Mucosa of gallbladder (tissue), 1 donor: ENCODE measurements at places on chromosomes 16 and 17. TPM values are rescaled to one million over a fixed set of nuclear protein-coding genes. Genes with fewer than 3 reads are reported as not detected.

- no peak for DNase-seq
Measured at GRCh38 chr16:15403392-15403995, 7.9 kb downstream of the MPV17L start.

GRCh38 chr16:71327720-71328119 is 30.8 kb upstream of the CALB2 start:
- DNase-seq, result no peak

DNA sequence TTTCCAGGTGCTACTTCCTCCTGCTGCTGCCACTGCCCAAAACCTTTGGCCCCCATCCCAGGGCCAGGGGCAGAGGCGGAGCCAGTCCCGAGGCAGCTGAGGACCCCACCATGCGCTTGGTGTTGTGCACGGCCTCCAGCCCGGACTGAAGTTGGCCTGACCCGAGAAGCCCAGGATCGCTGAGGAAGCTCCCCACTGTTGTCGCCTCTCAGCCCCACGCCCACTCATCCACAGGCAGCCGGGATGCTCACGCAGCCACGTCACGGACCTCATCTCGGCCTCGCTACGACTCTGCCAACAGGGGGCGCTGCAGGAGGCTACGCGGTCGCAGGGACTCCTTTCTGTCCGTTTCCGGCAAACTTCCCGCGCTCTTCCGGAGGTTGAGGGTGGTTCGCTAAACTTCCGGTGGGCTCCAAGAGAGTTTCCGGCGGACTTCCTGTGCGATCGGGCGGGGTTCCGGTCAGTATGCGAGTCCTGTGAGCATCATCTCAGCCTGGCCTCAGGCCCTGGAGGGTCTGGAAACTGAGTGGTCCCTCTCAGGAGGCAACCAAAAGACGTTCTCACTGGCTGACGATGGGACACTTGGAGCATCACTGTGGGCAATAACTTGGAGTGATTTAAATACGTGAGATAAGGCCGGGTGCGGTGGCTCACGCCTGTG is 12.4 kb downstream of the ZG16B start:
- peak; percentile 48 for DNase-seq

GRCh38 chr17:4513113-4514032 is 14.7 kb downstream of the SPNS2 start:
- DNase-seq, result no peak

DNA sequence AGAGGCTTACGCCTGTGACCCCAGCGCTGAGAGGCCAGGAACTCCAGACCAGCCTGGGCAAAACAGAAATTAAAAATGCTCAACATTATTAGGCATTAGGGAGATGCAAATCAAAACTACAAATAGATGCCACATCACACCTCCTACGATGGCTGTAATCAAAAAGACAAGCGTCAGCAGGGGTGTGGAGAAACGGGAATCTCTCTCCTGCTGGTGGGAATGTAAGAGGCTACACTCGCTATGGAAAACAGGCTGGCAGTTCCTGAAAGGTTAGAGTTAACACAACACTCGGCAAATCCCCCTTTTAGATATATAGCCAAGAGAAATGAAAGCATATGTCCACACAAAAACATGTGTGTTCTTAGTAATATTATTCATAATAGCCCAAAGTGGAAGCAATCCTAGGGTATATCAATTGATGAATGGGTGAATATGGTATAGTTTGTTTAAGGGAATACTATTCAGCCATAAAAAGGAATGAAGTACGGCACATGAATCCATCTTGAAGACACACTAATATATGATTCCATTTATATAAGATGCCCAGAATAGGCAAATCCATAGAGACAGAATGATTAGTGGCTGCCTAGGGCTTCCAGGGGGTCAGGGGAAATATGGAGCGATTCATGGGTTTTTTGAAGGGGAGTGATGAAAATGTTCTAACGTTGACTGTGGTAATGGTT is 1.8 kb upstream of the NPRL3 start:
- no peak for DNase-seq

DNA sequence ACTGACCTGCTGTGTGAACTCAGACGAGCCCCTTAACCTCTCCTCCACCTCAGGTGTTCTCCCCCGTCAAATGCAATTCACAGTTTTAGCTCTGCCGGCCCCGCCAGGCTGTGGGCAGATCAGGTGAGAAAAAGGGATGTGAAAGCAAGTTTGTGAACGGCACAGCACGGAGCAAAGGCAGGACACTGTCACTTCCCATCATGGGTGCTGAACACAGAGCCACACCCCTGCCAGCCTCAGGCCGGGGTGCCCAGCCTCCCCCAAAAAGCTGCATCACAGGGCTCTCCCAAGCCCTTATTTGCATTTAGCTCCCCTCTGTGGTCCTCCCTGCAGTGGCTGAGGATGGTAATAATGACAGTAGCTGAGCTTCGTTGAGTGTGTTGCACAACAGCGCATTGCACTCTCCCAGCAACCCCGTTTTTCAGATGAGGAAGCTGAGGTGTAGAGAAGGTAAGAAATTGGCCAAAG is 88.8 kb upstream of the TNRC6C start:
- no peak for DNase-seq

DNA sequence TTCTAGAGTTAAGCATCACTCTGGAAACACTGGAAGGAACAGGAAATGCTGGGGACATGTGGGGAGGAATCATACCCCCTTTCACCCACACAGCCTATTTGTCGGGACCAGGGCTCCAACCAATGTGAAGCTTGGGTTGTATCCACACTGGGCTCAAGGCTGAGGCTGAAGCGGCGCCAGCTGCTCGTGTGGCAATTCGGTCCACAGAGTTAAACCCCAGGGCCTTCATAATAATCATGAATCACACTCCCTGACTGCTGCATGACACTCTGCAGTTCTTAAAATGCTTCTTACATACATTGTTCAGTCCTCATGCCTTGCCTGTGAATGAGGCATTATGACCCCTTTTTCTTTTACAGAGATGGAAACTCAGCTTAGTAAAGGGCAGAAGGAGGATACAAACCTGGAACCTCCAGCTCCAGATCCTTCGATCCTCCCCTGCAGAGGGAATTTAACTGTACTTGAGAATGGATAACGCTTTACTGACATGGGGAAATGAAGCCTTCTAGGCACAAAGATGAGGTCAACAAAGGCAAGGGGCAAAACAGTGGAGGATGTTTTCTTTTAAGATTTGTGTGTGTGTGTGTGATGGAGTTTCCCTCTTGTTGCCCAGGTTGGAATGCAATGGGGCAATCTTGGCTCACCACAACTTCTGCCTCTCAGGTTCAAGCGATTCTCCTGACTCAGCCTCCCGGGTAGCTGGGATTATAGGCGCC is 72.7 kb downstream of the SOX9 start:
- DNase-seq, result no peak

- DNase-seq, result no peak
Measured at GRCh38 chr16:12160815-12161550, 184.4 kb downstream of the SNX29 start.

DNA sequence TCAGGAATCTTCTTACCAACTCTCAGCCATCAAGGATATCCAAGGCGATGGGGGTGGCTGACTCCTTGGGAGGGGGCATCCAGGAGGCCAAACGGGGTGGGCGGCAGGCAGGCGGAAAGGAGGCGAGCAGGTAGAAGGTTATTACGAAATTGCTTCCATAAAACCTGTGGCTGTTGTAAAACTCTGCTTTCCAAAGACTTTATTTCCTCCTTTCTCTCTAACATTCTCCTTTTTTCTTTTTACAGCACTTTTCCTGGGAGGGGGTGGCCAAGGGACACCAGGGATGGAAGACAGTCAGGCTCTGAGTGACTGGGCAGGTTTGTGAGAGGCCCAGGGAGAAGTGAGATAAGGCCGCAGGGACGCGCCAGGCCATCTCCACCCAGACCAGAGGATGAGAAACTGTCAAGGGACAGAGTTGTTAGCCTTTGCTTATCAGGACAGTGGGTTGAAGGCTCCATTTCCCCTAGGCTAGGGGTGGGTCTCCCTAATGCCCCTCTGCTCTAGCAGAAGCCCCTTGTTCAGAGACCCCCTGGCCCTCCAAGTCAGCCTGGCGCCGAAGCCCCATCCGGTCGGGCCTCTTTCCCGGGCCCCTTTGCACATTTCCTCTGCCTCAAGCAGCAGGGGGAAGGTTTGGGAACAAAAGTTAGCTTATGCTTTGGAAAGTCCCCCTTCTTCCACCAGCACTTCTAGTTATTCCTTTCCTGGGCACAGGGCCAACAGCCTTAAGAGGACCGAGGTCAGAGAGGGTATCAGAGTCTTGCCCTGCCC is 5.0 kb upstream of the HOXB9 start:
- DNase-seq, result no peak

GRCh38 chr16:2147378-2147777 is 1.0 kb upstream of the RAB26 start:
- no peak for DNase-seq

- no peak for DNase-seq
Measured at GRCh38 chr17:76368545-76368944, 14.8 kb upstream of the PRPSAP1 start.

DNA sequence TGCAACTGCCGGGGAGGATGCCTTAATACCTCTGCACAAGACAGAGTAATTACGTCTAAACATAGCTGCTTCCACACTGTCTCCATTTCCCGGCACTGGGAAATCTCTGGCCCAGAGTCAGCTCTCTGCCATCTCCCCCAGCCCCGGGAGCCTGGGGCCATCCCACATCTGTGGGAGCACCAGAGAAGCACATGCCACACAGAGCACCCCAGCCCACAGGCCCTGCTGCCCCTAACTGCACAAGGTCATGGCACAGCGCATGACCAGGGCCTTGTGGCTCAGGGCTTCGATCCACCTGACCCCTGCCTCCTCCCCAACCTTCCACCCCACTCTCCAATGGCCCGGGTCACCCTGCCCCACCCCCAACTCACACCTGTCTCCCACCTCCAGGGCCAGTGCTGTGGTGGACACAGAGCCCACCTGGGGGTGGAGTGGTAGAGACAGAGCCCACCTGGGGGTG is 36.6 kb upstream of the RBFOX3 start:
- no peak for DNase-seq

- no peak for DNase-seq
Measured at GRCh38 chr16:672851-673250, 2.6 kb upstream of the RHBDL1 start.

GRCh38 chr17:50641357-50641756 is 6.7 kb downstream of the ABCC3 start:
- peak; percentile 68 for DNase-seq

- DNase-seq, result no peak
Measured at GRCh38 chr17:73643852-73644144, 447 bp downstream of the SDK2 start.

GRCh38 chr16:72787130-72787513 is 260.8 kb downstream of the ZFHX3 start:
- no peak for DNase-seq

GRCh38 chr16:61409604-61410003 is 626.6 kb downstream of the CDH8 start:
- DNase-seq, result no peak

GRCh38 chr16:75267631-75268264 is 16.3 kb upstream of the BCAR1 start:
- DNase-seq, result peak; percentile 79

DNA sequence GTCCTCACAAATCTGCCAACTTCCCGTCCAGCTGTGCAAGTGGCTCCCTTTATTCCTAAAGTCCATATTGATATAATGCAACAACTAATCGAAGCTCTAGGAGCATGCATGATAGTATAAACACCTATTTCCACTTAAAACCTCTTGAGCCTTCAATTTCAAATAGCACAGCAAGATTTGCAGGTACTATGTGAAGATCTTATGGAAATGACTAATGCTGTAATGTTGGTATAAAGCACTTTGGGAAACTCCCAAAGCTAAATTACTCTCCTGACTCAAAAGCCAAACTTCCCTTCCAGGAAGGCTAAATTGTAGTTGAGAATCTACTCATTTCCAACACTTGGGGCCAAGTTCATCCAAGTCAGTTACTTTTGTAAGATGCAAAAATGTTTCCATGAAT is 287.6 kb upstream of the CDH11 start:
- no peak for DNase-seq

DNA sequence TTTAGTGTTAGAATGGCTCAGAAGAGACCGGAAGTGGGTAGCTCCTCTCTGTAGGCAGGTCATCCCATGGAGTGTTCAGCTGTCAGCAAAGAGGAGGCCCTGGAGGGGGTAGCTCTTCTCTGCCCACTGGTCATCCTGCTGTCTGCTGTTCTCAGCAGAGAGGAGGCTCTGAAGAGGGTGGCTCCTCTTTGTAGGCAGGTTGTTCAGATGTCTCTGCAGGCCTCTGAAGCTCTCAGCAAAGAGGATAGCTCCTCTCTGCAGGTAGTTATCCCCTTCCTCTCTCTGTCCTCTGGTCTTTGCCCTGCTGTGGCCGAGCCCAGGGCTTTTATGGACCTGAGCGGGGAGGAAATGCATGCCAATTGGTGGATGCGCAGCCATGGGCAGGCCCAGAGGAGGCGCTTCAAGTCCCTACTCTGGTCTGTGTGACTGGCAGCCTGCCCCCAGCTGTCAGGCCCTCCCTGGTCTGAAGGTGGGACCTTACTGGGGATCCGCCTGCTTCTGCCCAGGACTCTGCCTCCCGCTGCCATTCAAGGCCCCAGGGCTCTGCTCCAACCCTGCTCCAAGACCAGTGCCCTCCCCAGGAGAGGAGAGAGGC is 32.5 kb upstream of the FA2H start:
- DNase-seq, result no peak

DNA sequence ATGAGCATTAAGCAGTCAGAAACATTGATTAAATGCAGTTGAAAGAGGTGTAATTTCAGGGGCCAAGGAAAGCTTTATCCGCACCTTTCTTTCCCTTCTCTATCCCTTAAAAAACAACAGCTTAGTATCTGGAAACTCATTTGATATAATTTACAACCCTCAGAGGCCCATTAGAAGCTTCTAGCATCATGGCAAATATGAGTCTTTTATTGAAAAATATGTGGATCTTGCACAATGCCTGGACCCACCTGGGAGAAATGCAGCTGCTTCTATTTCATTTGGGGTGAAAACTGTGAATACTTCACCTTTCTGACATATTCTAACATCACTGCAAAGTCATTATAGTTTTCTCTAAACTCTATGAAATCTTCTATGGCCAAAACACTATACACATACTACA is 492.2 kb upstream of the PSMD7 start:
- no peak for DNase-seq

The SLC22A31 gene
- total RNA-seq, result 1.6 TPM

The ANKRD40CL gene
- total RNA-seq, result 10.9 TPM

The CCL3 gene
- 31.7 TPM for total RNA-seq

The IL21R gene
- total RNA-seq, result 1.2 TPM

The ZNF598 gene
- 42.1 TPM for total RNA-seq

The ABCC6 gene
- total RNA-seq, result 27.5 TPM

The AOC3 gene
- 125 TPM for total RNA-seq

The CRHR1 gene
- not detected for total RNA-seq

The SCGB1C2 gene
- total RNA-seq, result not detected

The ASGR2 gene
- 45.5 TPM for total RNA-seq

The PRAC2 gene
- not detected for total RNA-seq
